ENCODE measurements at places on chromosomes 3 and 15.

DNA sequence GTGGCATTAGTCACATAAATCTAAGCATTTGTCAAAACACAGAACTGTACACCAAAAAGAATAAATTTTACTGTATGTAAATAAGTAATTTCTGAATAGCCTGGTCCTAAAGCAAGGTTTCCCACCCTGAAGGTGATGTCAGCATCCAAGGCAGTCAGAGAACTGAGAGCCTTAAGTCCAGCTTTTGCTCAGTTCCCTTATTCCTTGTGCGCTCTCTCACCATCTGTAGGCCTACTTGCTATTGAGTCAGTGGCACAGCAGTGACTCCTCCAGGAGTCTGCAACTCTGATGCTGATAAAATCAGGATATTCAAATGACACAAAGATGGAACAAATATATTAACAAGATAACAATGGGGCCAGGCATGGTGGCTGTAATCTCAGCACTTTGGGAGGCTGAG, 22.3 kb downstream of the VPS39 start:
- no peak for DNase-seq

- no peak for DNase-seq
Measured at GRCh38 chr15:89379818-89380217, 45.2 kb upstream of the POLG start.

- no peak for DNase-seq
Measured at GRCh38 chr3:56207922-56208321, 260.3 kb downstream of the ERC2 start.

DNA sequence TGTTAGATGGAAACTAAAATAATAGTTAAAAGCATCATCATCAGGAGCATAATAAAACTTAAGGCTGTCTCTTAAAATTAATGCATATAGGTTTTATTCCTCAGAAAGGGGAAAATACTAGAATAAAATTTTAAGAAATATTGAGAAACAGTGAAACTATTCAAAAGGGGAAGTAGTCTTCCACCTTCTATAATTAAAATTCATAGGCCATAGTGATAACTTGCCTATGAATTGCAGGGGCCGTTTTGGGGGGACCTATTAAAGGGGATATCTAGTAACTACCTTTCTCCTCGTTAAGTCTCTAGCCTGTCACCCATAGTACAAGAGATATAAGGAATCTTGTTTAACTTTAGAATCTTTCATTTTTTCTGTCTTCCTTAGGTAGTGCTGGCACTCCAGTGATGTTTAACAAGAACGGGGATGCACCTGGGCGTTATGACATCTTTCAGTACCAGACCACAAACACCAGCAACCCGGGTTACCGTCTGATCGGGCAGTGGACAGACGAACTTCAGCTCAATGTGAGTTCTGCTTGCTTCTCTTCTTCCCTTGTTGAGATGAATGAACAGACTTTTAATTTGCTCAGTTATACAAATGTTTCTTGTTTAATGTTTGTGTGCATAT, 600.4 kb downstream of the GRM7 start:
- DNase-seq: no peak

- no peak for DNase-seq
Measured at GRCh38 chr3:124336067-124336656, 344.2 kb upstream of the ROPN1 start.

DNA sequence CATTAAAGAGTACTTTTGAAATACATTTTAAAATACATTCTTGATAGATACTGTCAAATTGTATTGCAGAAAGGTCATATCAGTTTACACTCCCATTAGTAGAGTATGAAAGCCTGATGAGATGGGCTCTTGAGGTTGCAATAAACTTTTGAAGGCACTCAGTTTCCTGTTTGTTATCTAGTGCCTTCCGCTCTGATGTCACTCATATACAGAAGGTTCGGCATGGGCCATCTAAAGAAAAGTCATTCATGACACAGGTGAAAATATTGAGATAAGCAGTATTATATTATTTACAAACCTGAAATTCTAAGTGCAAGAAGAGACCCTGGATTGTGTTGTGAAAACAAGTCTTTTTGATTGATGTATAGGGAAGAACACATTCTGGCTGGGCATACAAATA, 36.5 kb upstream of the DENND4A start:
- no peak for DNase-seq

DNA sequence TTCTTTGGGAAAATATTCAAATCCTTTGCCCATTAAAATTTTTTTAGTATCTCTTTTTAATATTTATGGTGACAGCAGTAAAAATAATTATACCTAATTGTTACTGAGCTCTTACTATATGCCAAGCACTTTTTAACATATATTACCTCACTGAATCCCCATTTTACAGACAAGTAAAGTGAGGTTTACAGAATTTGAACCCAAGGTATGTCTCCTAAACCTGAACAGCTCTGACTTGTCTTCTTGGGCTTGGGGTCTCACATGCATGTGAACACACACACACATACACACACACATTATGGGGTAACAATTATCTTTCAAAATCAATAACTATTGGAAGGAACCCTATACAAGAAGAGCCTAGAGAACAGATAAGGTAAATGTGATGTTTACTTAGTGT, 62.2 kb upstream of the ADCY5 start:
- no peak for DNase-seq

- DNase-seq: no peak
Measured at GRCh38 chr3:27840807-27841594, 118.9 kb upstream of the EOMES start.

GRCh38 chr3:30548600-30548999, 57.8 kb upstream of the TGFBR2 start:
- DNase-seq: no peak

DNA sequence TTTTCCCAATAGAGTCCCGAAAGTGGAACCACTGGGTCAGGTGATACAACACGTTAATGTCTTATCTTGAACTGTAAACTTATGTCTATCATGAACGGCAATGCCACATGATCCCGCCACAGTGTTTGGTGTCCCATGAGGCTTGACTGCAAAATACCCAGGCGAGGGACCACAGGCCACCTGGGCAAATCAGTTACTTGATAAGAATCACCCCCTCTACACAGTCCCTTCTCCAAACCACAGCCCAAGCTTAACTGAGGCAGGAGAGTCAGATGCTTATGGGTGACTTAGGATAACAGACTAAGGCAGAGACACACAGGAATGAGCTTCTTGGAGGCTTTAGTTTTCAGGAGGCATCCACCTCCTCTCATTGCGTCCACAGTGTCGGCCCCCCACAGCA, 42.9 kb upstream of the SNRPA1 start:
- DNase-seq: no peak

DNA sequence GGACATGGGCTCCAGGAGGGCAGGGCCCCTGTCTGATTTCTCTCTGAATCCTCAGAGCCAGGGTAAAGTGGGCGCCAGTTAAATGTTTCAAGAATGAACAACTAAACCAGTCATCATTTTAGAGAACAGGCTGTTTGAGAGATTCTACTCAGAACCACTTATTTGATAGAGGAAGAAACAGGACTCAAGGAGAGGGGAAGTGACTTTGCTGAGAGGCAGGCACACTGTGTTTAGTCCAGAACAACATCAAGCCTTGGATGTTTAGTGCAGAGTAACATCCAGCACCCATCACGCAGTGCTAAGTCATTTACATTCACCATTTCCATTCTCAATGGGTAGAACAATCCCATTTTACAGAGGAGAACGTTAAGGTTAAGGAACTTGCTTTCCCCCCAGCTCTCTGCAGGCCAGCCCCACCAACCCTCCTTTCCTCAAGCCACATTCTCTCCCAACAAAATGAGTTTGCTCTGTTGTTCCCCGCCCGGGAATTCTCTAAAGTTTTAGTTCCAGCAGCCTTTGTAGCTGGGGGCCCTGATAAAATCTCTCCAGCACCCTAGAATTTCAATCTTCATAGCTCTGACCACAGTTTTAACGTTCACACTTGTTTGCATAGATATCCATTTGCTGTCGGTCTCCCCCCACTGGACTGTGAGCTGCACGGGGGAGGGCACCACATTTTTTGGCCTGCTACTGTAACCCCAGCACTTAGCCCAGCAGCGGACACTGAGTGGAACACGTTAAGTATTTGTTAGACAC, 962 bp downstream of the NMNAT3 start:
- no peak for DNase-seq

DNA sequence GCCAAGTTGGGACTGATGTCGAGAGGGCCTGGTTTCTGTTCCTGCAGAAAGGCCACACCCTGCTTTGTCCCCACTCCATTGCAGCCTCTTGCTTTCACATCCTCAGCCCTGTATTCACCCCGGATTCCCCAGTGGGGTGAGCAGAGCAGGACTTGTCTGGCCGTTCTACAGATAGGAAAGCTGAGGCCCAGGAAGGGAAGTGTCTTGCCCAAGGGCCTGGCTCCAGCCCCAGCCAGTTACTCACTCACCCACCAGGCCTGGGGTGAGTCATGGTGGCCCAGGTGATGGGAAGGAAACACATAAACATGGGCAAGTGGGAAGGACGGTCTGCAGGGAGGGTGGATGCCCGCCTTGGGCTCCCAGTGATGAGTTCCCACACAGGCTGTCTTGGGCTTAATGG, 6.1 kb upstream of the DUSP7 start:
- no peak for DNase-seq

- DNase-seq: no peak
Measured at GRCh38 chr3:159860269-159861116, 128.1 kb upstream of the IL12A start.

DNA sequence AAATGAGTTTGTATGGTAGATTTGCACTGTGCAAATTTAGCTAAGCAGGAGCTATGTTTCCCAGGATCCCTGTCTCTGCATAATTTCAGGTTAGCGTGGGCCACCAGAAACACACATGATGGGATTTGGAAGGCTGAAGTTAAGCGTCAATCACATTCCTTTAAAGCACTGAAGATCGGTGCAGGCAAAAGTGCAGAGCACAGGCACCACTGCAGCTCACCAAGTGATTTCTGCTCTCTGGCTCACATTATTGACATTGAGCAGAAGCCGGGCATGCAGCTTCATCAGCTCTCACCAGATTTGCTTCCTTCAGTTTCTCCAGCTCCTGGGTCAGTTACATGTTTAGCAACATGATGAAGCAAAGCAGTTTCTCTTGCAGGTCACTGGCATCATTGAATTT, 256.4 kb upstream of the TGFBR2 start:
- DNase-seq: no peak

DNA sequence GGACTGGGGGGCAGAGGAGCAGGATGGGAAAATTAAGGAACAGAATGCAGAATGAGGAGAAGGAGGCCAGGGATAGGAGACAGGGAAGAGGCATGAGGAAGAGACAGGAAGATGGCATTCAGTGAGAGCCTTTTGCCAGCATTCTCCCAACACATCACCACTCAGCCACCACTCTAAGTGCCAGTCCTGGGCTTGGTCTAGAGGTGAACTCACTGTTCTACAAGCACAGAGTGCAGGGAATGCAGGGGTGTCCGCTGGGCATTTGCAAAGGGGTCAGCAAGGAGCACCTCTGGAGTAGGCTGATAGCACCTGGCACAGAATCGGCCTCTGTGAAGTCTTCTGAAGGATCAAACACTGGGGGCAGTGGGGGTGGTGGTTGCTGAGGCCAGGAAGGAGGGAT, 14.6 kb upstream of the IGDCC3 start:
- DNase-seq: no peak

GRCh38 chr15:55869660-55870059, 123.8 kb downstream of the NEDD4 start:
- DNase-seq: no peak

- no peak for DNase-seq
Measured at GRCh38 chr3:23262766-23263165, 59.6 kb downstream of the UBE2E2 start.

- no peak for DNase-seq
Measured at GRCh38 chr15:50544368-50544767, 2.1 kb downstream of the USP50 start.

DNA sequence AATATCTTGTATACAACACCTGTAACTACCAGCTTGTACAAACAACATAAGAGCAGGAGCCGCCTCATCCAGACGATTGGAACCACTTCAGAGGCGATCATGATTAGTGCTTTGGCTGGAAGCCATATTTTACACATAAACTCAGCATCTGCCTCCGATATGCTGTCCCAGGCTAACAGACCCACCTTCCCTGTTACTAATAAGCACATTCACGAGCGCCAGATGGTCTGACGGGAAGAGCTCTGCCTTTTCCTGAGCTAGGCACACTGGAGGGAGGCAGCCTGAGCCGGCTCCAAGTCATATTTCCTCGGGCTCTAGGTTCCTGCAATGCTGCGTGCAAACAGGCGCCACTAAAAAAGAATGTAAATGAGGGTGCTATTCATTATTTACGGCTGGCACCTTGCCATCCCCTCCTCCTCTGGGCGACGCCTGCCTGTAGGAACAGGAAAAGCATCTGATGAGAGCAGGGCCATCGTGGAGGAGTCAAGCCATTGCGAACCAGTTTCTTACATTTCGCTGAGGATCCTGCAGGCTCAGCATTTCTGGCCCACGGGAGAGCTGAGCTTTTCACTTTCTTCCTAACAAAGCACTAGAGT, 98.2 kb downstream of the ANXA2 start:
- DNase-seq: peak; percentile 78

DNA sequence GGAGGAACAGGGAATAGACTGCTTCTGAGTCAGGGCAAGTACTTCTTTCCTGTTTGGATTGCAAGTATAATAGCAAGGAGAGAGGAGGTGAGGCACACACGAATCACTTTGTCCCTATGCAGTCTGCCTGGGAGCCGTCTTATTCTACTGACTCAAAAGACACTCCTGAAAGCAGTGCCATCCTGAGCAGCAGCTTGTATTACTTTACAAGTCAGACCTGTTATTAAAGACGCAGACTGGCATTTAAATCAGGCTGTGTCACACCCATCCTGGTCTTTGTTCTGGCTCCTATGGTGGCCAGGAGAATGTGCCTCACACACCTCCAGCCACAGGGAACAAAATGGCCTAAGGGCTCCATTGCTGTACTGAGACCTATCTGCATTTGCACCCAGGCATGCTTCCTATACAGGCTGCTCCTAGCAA, 17.9 kb upstream of the SQOR start:
- DNase-seq: no peak

DNA sequence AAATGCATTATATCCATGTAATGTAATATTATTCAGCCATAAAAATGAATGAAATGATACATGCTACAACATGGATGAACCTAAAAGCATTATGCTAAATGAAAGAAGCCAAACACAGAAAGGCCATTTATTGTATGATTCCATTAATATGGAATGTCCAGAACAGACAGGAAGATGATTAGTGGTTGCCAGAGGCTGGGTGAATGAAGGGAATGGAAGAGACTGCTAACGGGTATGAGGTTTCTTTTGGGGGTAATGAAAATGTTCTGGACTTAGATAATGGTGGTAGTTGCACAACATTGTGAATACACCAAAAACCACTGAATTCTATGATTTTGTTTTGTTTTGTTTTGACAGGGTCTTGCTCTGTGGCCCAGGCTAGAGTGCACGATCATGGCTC, 61.6 kb upstream of the MAP4 start:
- no peak for DNase-seq

GRCh38 chr3:197050511-197050910, 20.9 kb upstream of the MELTF start:
- no peak for DNase-seq

GRCh38 chr15:60887139-60887538, 342.0 kb downstream of the RORA start:
- DNase-seq: no peak

- DNase-seq: no peak
Measured at GRCh38 chr3:100978011-100978659, 15.1 kb downstream of the ABI3BP start.

- peak; percentile 49 for DNase-seq
Measured at GRCh38 chr3:185733980-185734724, 90.7 kb downstream of the IGF2BP2 start.

GRCh38 chr3:13364602-13365271, 55.4 kb downstream of the NUP210 start:
- no peak for DNase-seq

All from NCI-H510A (cell line).